ENCODE measurements at places on chromosomes 12 and 14.

DNA sequence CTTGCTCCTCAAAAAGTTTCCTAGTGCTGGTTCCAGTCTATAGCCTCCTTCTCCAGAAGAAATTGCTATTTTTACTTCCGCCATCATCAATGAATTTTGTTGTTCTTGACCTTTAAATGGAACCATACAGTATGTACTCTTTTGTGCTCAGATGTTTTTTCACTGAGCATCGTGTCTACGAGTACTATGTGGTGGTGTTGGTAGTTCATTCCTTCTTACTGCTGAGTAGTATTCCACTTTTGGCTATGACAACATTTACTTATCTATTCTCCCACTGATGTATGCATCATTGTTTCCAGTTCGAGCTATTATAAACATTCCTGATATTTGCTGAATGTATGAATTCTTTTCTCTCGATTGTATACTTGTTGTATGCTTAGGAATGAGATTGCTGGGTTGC, 28.6 kb downstream of the SLC2A14 start:
- no peak for DNase-seq

DNA sequence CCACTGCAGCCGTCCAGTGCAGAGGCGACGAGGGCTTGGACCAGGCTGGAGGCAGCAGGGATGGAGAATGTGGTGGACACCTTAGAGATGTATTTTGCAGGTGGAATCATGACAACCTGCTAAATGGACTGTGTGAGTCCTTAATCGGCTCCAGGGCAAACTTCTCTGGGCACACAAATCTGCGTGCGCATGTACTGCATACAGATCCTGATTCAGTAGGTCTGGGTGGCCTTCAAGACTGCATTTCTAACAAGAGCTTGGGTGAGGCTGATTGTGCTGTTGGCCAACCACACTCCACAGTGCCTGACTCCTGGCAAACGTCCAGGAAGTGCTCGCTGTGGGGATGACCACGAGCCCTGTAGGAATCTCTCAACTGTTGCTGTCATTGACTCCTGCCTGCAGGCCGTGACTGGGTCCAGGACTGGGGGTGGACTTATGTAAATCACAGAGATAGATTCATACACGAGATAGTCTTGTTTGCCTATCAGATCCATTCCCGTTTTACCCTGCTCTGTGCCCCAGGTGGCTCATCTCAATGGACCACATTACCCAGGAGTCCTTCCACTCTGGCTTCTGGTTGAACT, 27.2 kb downstream of the JDP2 start:
- peak; percentile 65 for DNase-seq

DNA sequence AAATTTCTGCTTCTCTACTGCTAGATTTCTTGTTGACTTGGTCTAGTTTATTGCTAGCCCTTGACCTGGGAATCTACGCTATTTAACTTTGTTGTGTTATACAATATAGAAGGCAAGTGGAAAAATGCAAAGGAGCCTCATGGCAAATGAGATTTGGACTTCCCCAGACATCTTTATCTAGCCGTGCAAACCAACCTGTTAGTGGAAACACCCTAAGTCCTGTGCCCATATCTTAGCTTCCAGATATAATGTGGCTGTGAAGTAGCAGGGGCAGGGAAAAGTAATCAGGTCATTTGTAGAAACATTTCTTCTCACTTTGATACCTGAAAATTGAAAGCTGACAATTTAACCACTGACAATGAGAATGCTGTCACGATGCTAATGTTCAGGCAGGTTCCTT, 90.7 kb upstream of the ATP2B1 start:
- DNase-seq = no peak

GRCh38 chr12:132622437-132623071, 4.0 kb downstream of the P2RX2 start:
- DNase-seq = peak; percentile 70

GRCh38 chr12:122888232-122888752, 7.6 kb downstream of the VPS37B start:
- peak; percentile 48 for DNase-seq

- peak; percentile 12 for DNase-seq
Observed at GRCh38 chr12:88520436-88520820, 59.8 kb downstream of the KITLG start.

- DNase-seq = no peak
Observed at GRCh38 chr14:61346793-61347192, 25.4 kb downstream of the PRKCH start.
